ENCODE measurements at places on chromosomes 7 and 10.
A peak's percentile ranks its signal among the peaks of the same experiment; 100 is the strongest.

- no peak for DNase-seq
Measured at GRCh38 chr10:128475686-128476367, 349.6 kb upstream of the MKI67 start.

DNA sequence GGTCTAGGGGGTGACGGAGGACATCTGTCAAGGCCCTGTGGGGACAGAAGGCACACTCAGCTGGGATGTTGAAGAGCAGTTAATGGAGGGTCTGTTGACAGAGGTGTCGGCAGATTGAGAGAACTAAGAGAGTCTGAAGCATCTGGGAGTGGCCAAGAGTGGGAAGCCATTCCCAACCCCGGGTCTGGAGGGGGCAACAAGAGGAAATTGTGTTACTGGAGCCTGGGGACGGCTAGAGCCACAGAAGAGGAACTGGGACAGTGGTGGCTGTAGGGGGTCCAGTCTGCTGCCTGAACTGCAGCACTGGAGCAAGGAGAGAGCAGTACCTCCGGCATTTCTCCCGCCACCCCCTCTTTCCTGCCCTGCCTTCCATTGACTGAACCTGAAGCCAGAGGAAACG is 136.6 kb downstream of the CHN2 start:
- no peak for DNase-seq

GRCh38 chr10:113226399-113226798 is 276.4 kb downstream of the TCF7L2 start:
- no peak for DNase-seq

- DNase-seq = no peak
Measured at GRCh38 chr7:143296686-143297085, 8.5 kb downstream of the CASP2 start.

DNA sequence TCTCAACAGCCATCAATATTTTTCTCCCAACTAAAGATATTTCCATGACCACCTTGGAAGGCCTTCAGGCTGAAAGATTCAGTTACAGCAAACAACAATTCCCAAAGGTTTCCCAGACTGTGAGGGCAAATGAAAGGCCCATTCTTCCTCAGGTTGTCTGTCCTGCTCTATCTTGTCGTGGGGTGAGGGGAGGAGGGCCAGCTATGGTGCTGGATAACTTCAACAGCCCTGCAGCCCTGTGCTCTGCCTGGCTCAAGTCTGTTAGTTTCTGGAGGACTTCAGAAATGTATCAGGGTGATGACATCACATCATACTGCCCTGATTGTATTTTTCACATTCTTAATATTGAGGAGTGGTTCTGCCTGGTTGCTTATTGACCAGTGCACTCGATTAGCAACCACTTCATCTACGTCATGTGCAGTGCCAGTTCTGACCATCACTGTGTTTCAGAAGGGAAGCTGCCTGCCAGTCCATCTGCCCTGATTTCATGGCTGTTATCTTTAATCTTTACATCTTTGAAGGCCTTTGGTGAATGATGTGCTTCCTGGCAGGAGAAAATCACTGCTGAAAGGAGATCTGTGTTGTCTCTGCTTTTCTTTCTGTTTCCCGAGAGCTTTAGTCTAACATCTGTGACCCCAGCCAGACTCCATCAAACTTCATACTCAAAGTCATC is 135.5 kb downstream of the NRF1 start:
- no peak for DNase-seq

GRCh38 chr7:133491846-133492652 is 239.2 kb downstream of the EXOC4 start:
- no peak for DNase-seq

- DNase-seq = no peak
Measured at GRCh38 chr10:120459185-120459584, 2.2 kb downstream of the PLPP4 start.

- DNase-seq = no peak
Measured at GRCh38 chr10:117004227-117005025, 561 bp downstream of the SHTN1 start.

DNA sequence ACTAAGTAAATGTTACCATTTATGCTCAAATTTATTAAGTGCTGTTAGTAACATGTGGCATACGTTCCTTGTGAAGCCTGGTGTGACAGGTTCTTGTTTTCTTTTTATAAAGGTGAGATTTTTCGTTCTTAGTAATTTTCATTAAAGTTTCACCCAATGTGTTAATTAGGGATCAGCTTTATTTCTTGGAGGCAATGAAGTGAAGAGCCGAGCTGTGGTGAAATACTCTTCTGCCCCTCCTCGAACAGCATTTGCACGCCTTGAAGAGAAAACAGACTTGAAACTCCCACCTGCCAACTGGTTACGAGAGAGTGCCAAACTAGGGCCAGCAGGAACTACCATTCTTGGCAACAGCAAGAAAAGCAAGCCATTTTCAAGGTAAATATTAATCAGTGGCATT is 1.5 kb downstream of the EDRF1 start:
- no peak for DNase-seq

DNA sequence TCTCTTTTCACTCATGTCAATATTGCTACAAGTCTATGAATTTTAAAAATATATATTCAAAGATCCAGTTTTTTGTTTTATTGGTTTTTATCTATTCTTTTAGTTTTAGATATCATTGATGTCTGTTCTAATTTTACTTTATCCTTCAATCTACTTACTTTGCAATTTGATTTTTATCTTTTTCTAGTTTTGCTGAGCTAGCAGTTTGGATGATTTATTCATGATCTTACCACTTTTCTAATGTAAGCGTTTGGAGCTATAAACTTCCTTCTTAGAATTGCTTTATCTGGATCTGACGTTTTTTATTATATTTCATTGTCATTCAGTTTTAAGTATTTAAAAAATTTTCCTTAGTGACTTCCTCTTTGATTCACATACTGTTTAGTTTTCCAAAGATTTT is 664.5 kb upstream of the VSTM2A start:
- no peak for DNase-seq

DNA sequence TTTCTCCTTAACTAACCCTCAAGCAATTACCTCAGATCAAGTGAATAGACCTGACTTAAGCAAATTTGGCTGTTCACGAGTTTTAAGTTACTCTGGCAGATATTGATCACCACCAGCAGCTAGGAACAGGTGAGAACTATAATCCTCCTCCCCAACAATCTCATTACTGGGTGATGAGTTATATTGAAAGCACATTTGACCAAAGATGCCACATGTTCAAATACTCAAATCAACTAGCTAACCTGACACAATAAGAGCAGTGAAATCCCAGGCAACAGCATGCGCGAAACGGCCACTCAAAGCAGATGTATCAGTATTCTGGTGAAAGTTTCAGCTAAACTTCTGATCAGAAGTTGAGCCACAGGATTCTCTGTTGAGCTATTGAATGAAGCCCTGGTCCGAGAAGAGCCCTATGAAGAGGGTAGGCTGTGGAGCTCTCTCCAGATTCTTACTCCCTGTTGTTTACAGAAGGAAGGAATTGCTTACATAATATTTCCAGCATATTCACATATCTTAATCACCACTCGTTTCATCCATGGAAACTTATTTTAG is 52.6 kb downstream of the CAV1 start:
- no peak for DNase-seq

GRCh38 chr7:97025130-97025499 is 484 bp upstream of the DLX5 start:
- DNase-seq = no peak

- DNase-seq = no peak
Measured at GRCh38 chr10:77507291-77507880, 130.2 kb downstream of the KCNMA1 start.

DNA sequence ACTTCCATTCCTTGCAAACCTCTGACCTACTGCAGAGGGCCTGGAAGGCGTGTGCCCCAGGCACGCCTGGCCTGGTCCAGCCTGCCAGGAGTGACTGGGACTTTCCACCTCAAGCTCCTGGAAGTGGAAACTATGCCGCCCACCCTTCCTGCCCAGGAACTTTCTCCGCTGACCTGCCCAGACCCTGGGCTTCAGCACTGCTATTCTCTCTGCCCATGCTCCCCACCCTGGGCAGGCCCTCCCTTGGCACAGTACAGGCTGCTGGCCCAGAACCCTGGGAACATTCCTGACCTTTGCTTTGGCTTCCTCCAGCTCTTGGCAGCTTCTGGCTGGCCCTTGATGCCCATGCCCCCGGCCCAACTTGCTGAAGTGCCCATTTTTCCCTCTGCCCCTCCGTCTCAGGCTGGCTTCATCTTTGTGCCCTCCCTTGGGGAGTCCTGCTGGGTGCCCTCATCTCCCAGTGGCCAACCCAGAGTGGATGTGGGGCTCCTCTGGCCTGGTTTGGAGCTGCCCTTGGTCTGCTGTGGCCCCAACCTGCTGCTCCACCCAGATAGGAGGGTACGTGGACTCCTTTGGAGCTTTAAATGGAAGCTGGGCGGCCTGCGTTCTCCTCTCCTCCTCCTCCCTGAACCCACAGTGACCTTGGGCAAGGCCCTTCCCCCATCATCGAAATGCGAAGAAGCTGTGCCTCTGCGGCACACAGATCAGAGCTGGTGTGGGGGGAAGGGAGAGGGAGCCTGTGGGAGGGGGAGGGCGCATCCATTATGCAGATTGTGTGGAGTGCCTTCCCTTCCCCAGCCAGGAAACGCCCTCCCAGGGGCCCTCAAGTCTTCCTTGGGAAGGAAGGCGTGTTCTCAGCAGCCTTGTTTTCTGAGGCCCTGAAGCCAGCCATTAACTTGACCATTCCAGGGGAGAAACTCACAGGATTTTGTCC is 3.4 kb downstream of the MMRN2 start:
- no peak for DNase-seq

- no peak for DNase-seq
Measured at GRCh38 chr10:10367264-10367663, 650.4 kb upstream of the CELF2 start.

GRCh38 chr10:43671659-43672531 is 23.2 kb upstream of the ZNF32 start:
- DNase-seq = peak; percentile 54

GRCh38 chr7:66143876-66144332 is 29.3 kb downstream of the CRCP start:
- no peak for DNase-seq

DNA sequence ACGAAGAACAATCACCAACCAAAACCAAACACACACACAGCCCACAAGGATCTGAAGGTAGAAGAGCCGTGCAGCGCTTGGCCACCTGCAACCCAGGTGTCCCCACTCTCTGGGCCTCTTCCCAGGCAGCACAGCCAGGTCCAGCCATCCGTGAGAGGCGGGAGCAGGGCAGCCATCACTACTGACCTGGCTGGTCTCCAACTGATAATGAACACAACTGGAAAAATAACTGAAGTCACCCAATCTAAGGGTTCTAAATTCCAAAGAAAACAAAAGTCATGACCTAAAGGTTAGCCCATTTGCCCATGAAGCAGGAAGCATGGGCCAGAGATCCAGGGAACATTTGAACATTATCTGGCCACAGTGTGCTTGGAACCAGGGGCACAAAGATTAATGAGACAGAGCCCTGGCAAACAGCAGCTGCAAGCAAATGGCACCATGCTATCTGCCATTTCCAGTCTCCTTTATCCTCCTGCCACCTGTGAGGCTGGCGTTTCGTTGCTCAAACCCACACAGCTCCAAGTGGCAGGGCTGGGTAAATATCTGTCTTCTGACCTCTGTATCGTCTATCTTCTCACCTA is 207.9 kb downstream of the TNS3 start:
- DNase-seq = no peak

DNA sequence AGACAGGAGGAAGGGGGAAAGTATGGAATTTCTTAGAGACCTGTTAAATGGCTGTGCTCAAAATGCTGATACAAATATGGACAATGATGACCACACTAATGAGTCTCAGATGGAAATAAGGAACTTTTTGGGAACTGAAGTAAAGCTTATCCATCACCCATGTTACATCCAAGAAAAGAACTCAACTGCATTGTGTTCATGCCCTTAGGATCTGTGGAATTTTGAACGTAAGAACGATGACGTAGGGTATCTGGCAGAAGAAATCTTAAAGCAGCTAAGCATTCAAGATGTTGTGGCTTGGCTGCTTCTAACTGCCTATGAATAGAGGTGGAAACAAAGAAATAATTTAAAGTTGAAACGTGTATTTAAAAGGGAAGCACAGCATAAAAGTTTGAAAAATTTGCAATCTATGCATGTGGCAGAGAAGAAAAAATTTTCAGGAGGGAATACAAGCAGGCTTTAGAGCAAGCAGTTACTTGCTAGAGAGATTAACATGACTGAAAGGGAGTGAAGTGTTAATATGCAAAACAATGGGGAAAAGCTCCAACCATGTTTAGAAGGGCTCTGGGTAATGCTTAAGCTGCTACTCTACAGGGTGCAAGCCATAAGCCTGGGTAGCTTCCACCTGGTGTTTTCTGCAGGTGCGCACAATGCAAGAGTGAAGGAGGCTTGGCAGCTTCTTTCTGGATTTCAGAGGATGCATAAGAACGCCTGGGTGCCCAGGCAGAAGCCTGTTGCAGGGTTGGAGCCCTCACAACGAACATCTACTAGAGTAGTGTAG is 499.7 kb upstream of the SEMA3D start:
- DNase-seq = no peak

GRCh38 chr7:43151076-43151475 is 38.6 kb downstream of the HECW1 start:
- DNase-seq = no peak

- DNase-seq = no peak
Measured at GRCh38 chr10:8112230-8112905, 57.9 kb downstream of the GATA3 start.

DNA sequence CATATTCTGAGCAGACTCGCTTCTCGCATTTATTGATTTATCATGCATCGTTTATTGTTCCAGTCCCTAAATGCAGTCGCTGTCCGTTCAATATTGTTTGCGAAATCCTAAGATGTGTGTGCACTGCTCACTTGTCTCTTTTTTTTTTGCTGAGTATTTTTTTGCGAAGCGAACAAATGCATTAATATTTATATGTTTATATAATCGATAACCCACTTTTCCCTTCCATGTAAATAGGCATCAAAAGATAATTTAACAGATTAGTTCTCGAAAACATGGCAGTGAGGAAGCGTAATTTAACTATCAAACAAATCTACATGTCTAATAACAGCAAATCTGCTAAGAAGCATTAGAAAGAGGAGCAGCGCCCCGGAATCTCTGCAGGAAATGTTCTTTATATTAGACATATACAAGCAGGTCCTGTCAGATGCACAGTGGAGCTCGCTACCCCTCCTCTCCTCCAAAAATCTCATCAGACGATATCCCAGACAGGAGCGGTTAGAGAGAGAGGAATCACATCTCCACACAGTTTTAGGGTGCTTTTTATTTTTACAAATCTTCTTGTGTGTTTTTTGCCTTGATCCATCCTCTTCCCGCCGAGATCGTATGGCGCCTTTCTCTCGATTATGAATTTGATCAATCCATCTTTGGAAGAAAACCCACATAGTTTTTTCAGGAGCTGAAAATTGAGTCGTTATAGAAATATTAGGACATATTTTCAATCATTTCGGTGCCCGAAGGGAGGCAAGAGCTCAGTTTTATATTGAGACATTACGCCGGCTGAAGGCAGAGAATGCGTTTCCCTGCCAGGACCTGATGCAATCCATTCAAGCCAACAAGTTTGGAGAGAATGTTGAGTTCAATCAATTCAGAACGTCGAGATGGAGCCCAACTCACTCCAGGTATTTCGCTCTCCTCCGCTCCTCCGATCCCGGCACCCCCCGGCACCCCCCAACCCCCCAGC is at the start of gene ARID5B:
ARID5B (plus strand) TSS at position 871 of the 964 bp plus-strand sequence; CDS start at position 882, 11 bp downstream.
- DNase-seq = no peak

GRCh38 chr10:1174022-1174421 is 117.8 kb downstream of the WDR37 start:
- no peak for DNase-seq

Data from GM18507 (cell line).